DND-41 (cell line): ENCODE measurements at places on chromosomes 1 and 21.

- no peaks in the 10 kb centered on the region for H3K4me1 ChIP-seq
- H3K4me3 ChIP-seq: no peak overlapping the region
- H3K27me3 ChIP-seq: no peaks in the 10 kb centered on the region
- no peaks in the 10 kb centered on the region for H3K36me3 ChIP-seq
Observed at GRCh38 chr21:27548486-27548885, 581.6 kb upstream of the ADAMTS5 start.

GRCh38 chr1:3651930-3652547, at the start of gene TP73:
Gene TP73, plus strand, starts transcription at chr1:3652516. Its CDS starts 29,850 bp downstream, at chr1:3682366.
- peaks cover 18% of the 10 kb centered on the region for H3K36me3 ChIP-seq
- H3K27me3 ChIP-seq: no peaks in the 10 kb centered on the region
- peak within 1 kb of the TSS; percentile 59 for H3K4me3 ChIP-seq
- DNase-seq: peak; percentile 62
- H3K27ac ChIP-seq: peak within 1 kb of the TSS; percentile 70
- H3K4me1 ChIP-seq: peaks cover 54% of the 10 kb centered on the region

DNA sequence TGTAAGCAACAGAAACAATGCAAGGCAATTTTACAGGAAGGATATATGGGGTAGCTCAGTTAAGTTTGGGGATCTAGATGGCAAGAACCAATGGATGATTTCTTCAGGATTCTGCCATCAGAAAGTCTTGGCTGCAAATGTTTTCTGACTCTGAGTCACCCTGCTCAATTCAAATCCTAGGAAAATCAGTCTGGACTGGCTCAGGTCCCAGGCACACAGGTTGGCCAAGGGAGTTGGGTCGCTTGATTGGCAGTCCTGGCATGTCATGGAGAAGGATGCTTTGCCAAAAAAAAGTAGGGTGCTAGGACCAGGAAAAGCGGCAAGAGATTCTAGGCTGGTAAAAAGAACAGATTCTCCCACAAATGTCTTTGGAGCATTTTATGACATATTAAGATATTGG, 28.9 kb upstream of the S1PR1 start:
- H3K27ac ChIP-seq: no peak overlapping the region
- H3K27me3 ChIP-seq: no peaks in the 10 kb centered on the region
- no peaks in the 10 kb centered on the region for H3K36me3 ChIP-seq

DNA sequence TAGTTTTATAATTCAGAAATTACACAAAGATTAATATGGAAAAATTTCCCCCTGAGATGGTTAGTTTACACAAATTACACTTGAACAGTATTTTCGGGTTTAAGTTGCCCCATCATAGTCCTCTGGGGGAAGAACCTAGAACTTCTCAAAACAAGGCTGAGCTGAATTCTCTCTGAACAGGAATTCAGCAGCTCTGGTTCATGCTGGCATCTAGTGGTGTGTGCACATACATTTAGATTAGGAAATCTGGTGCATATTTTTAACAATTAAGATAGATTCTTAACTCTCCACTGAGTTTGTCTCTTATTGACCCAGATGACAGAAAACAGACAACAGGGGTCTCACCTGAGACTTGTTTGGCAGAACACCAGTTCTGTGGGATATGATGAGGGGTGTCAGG, 410.7 kb downstream of the DSCAM start:
- no peaks in the 10 kb centered on the region for H3K4me1 ChIP-seq
- H3K27ac ChIP-seq: no peak overlapping the region
- no peak for DNase-seq

DNA sequence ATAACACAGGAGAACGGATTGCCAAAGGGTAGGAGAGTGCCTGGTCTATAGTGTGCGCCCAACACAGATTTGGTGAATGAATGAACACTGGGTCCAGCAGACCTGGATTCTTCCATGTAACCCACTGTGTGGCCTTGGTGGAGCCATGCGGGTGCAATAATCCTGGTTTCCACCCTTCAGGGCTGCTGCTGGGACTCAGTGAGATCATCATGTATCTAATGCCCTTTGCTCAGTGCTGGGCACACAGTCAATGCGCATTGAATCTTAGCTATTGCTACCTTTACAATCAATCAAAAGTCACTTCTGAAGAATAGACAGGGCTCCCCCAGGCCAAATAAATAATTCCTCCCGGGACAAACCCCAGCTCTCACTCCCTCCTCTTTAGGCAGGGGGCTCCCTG, 5.8 kb upstream of the EPHA2 start:
- peaks cover 16% of the 10 kb centered on the region for H3K27me3 ChIP-seq
- peaks cover 17% of the 10 kb centered on the region for H3K4me1 ChIP-seq
- H3K36me3 ChIP-seq: no peaks in the 10 kb centered on the region
- no peak overlapping the region for H3K4me3 ChIP-seq
- no peak for DNase-seq
- H3K27ac ChIP-seq: no peak overlapping the region

- peak; percentile 77 for DNase-seq
- no peak overlapping the region for H3K27ac ChIP-seq
- H3K27me3 ChIP-seq: no peaks in the 10 kb centered on the region
- H3K4me1 ChIP-seq: no peaks in the 10 kb centered on the region
- no peaks in the 10 kb centered on the region for H3K36me3 ChIP-seq
Observed at GRCh38 chr1:203504400-203505250, 10.7 kb downstream of the OPTC start.

- no peak overlapping the region for H3K4me3 ChIP-seq
- H3K4me1 ChIP-seq: no peaks in the 10 kb centered on the region
- no peaks in the 10 kb centered on the region for H3K36me3 ChIP-seq
- no peaks in the 10 kb centered on the region for H3K27me3 ChIP-seq
- DNase-seq: peak; percentile 13
Observed at GRCh38 chr1:218521414-218522169, 176.5 kb downstream of the TGFB2 start.

- H3K4me3 ChIP-seq: no peak overlapping the region
- no peak for DNase-seq
- no peaks in the 10 kb centered on the region for H3K4me1 ChIP-seq
- no peaks in the 10 kb centered on the region for H3K27me3 ChIP-seq
- H3K36me3 ChIP-seq: no peaks in the 10 kb centered on the region
Observed at GRCh38 chr1:111629190-111629954, 9.8 kb downstream of the RAP1A start.

DNA sequence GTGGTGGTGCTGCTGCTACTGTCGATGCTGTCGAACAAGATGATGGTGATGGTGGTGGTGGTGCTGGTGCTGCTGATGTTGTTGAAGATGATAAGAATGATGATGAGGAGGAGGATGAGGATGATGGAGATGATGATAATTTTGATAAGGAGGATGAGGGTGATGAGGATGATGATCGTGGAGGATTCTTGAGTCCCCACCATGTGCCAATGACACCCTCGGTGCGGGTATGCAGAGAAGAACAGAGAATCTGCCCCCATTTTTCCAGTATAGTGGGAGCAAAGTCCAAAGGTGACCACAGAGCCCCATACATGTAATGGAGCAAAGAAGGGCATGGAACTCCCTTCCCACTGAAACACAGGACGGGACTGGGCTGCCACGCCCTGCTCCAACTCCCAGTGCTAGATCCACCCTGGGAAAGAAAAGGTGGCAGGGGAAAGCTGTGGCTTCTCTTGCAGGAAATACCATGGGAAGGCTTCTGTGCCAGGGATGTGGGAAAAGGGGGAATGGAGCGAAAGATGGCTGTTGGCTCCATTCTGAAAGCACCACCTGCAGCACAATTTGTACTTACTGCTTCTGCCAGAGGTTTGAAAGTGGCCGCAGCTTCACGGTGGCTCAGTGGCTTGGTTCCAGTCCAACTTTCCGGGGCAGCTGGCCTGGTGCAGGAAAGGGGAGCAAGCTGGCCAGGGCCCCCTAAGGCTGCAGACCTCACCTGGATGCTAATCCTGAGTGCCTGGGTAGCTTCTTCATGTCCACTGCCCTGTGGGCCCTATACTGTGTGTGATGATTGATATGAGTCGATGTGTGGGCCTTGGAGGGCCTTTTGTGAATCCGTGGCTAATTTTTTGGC, 387.2 kb upstream of the VAMP3 start:
- DNase-seq: no peak
- H3K4me1 ChIP-seq: no peaks in the 10 kb centered on the region
- no peaks in the 10 kb centered on the region for H3K36me3 ChIP-seq
- H3K4me3 ChIP-seq: no peak overlapping the region
- H3K27me3 ChIP-seq: peaks cover under 1% of the 10 kb centered on the region
- no peak overlapping the region for H3K27ac ChIP-seq

- no peak overlapping the region for H3K27ac ChIP-seq
- peak; percentile 15 for DNase-seq
- no peaks in the 10 kb centered on the region for H3K36me3 ChIP-seq
- no peaks in the 10 kb centered on the region for H3K27me3 ChIP-seq
Observed at GRCh38 chr1:218983848-218984247, 189.8 kb upstream of the LYPLAL1 start.

- H3K27me3 ChIP-seq: no peaks in the 10 kb centered on the region
- no peak for DNase-seq
- H3K4me1 ChIP-seq: peaks cover 90% of the 10 kb centered on the region
- H3K36me3 ChIP-seq: peaks cover 16% of the 10 kb centered on the region; the same call in 1 of the 2 replicates
Observed at GRCh38 chr1:197763769-197764168, 11.5 kb downstream of the DENND1B start.

GRCh38 chr1:38783640-38784229, 75.8 kb downstream of the RRAGC start:
- H3K27me3 ChIP-seq: peaks cover 20% of the 10 kb centered on the region
- H3K27ac ChIP-seq: no peak overlapping the region
- no peak overlapping the region for H3K4me3 ChIP-seq
- H3K4me1 ChIP-seq: no peaks in the 10 kb centered on the region
- H3K36me3 ChIP-seq: no peaks in the 10 kb centered on the region

DNA sequence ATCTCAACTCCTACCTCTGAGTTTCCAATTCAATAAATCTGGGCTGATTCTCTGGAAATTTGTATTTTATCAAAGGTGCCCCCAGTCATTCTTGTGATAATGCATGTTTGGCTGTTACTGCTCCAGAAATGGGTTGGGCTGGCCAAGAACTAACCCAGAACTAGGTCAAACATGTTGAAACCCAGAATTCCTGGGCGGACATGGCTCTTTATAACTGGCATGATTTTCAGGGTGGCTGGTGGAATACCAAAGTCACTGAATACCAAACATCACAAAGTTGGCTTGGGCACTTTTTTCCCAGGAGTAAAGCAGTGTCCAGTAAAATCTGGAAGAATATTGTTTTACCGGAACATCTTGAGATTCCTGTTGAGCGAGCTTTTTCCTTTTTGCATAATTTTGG, 89.4 kb upstream of the S1PR1 start:
- no peak overlapping the region for H3K27ac ChIP-seq
- DNase-seq: no peak
- H3K36me3 ChIP-seq: no peaks in the 10 kb centered on the region
- H3K4me1 ChIP-seq: peaks cover 3% of the 10 kb centered on the region; the same call in 1 of the 2 replicates
- no peak overlapping the region for H3K4me3 ChIP-seq
- no peaks in the 10 kb centered on the region for H3K27me3 ChIP-seq

- H3K4me1 ChIP-seq: peaks cover 30% of the 10 kb centered on the region
- no peak overlapping the region for H3K4me3 ChIP-seq
- no peak for DNase-seq
- H3K27me3 ChIP-seq: no peaks in the 10 kb centered on the region
Observed at GRCh38 chr1:154611150-154611862, 3.3 kb upstream of the ADAR start.

DNA sequence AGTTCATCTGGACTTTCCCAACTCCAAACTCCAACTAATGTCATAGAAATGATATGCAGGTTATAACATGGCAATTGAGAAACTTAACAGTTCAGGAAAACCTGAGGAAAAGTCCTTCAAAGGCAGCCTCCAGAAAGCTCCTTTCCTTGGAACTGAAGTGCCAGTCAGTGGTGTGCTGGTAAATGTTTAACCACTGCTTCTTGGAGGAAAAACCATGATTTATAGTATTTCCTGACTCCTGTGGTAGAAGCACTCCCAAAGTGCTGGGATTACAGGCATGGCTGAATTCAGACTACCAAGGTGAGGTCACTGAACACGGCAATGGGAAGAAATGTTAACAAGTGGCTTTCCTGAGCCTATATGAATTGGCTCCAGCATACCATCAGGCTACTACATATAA, 26.7 kb upstream of the ZNHIT6 start:
- no peak for DNase-seq
- no peaks in the 10 kb centered on the region for H3K36me3 ChIP-seq
- H3K4me3 ChIP-seq: no peak overlapping the region

GRCh38 chr1:110262296-110262695, 52.2 kb downstream of the KCNC4 start:
- no peak overlapping the region for H3K27ac ChIP-seq
- peaks cover 8% of the 10 kb centered on the region for H3K27me3 ChIP-seq
- no peaks in the 10 kb centered on the region for H3K4me1 ChIP-seq
- no peak for DNase-seq
- no peaks in the 10 kb centered on the region for H3K36me3 ChIP-seq

GRCh38 chr1:38529391-38529790, 330.2 kb downstream of the RRAGC start:
- no peaks in the 10 kb centered on the region for H3K36me3 ChIP-seq
- H3K4me3 ChIP-seq: no peak overlapping the region
- H3K4me1 ChIP-seq: no peaks in the 10 kb centered on the region
- no peak overlapping the region for H3K27ac ChIP-seq
- H3K27me3 ChIP-seq: peaks cover 13% of the 10 kb centered on the region

DNA sequence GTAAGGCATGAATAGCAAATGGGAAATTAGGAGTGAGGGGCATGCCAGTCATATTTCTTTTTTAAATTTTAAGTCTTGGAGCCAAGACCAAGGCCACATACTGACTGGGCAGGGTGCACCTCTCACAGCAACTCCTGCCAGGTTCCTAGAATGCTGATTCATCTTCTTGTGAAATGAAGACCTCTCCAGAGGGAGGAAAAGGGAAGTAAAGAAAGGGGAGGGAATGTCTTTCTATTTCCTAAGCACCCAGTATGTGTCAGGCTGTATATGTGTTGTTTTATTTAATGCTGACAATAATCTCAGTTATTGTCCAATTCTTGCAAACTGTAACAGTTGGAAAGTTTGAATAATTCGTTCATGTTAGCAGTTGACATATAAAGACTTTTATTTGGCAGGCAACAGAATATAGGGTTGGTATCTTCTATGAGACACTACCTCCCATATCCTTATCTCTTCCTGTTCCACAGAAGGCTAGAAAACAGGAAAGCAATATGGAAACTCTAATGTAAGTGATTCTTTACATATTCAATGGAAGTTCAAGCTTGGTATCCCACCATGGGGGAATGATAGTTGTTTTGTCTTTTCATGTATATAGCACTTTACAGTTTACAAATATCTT, 259.1 kb upstream of the USP24 start:
- peaks cover under 1% of the 10 kb centered on the region for H3K27me3 ChIP-seq
- no peak overlapping the region for H3K27ac ChIP-seq
- H3K4me1 ChIP-seq: no peaks in the 10 kb centered on the region
- no peaks in the 10 kb centered on the region for H3K36me3 ChIP-seq
- no peak overlapping the region for H3K4me3 ChIP-seq

DNA sequence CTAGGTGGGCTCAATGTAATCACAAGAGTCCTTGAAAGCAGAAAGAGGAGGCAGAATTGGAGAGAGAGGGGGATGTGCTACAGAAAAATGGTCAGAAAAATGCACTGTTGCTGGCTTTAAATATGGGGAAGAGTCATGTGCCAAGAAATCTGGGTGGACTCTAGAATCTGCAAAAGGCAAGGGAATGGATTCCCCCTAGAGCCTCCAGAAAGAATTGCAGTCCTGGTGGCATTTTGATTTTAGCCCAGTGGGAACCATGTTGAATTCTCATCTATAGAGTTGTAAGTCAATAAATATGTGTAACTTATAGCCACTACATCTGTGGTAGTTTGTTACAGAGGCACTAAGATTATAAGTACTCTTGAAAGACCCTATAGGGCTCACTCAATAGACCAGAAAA, 210.3 kb downstream of the ASTN1 start:
- no peaks in the 10 kb centered on the region for H3K27me3 ChIP-seq
- no peak for DNase-seq
- no peaks in the 10 kb centered on the region for H3K36me3 ChIP-seq
- H3K4me3 ChIP-seq: no peak overlapping the region
- no peak overlapping the region for H3K27ac ChIP-seq

- H3K27ac ChIP-seq: no peak overlapping the region
- H3K4me1 ChIP-seq: peaks cover 8% of the 10 kb centered on the region; the same call in 1 of the 2 replicates
- no peak for DNase-seq
- no peaks in the 10 kb centered on the region for H3K36me3 ChIP-seq
Observed at GRCh38 chr1:191641420-191642260, 516.6 kb upstream of the RGS18 start.
